ENCODE measurements at places on chromosomes 11 and 22.

DNA sequence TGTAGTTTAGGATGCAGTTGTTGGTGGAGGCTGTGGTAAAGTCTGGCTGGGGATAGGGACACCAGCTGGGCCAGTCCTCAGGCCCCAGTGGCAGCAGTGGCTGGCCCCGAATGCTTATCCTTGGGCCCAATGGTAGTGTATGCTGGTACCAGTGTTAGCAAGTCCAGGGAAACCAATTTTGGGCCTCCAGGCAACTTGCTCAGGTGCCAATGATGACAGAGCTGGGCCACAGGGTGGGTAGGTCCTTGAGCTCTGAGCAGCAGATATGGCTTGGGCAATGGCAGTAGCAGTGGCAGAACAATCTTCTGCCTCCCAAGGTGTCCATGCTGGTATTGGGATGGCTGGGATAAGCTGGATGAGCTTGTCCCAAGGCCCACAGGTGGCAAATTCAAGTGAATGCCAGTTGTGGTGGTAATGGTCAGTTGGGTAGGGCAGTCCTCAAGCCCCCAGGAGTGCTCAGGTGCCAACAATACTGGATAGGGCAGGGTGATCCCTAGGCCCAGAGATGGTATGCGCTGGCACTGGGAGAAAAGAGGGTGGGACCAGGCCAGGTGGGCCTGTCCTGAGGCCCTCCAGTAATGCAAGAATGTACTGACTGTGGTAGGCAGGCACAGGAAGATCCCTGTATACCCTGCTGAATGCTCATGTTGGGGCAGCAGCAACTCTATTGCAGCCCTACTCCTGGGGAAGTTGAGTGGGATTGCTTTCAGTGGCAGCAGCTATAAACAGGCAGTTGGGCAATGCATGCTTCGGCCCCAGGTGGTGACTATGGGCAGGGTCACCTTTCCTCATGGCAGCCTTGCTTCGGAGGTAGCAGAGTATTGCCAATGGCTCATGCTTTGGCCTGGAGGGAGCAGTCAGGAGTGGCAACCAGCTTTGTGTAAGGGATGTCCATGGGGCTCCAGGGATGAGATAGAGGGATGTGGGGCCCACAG, 54.7 kb downstream of the KCNQ1OT1 start:
- DNase-seq, result no peak
- H3K4me3 ChIP-seq, result no peak overlapping the region
- no peaks in the 10 kb centered on the region for H3K27me3 ChIP-seq

DNA sequence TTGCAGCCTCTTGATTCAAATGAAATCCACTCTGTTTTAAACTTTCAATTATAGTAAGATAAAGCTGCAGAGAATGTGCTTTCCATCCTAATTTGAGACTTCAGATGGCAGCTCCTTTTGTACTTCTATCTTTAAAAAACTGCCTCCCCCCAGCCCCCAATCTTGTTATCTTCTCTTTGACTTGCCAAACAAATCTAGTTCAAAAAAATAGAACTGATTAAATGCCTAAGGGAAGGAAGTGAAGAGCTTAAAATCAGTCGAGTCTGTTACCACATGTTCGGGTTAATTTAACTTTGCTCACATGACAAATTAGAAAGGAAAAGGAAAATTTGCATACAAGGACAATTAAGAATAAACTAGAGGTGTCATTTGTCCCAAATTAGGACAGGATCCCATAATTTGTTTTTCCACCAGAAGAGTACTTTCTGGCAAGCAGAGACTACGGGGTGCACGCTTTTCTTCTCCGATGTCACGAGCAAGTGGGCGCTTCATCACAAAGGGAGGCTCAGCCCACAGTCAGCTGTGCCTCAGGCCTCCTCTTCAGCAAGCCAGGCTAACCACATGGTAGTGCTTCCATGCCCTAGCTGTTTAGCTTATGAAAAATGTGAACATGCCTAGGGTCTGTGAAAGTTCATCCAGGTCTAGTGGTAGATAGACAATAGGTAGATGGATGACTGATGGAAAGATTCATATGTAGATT, 69.0 kb upstream of the LDLRAD3 start:
- no peaks in the 10 kb centered on the region for H3K4me1 ChIP-seq
- no peaks in the 10 kb centered on the region for H3K27me3 ChIP-seq
- H3K4me3 ChIP-seq, result no peak overlapping the region
- no peak overlapping the region for H3K27ac ChIP-seq
- H3K36me3 ChIP-seq, result no peaks in the 10 kb centered on the region

DNA sequence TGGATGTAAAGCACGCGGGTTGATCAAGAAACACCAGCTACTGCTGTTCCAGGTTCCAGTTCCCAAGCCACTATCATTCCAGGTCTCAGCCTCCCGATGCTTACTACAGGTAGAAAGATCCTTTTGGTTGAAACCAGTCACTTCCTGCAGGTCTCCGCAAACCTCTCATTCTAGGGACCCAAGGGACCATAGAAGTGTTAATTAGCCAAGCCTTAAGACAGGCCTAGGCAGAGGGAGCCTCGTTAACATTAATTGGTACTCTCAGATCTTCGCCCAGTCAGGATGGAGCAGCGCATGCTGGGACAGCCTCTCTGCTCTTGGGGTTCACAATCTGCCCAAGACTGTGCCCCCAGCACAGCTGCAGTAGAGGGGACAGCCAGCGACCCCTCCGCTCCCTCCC, 11.2 kb upstream of the OAF start:
- H3K27ac ChIP-seq, result no peak overlapping the region
- H3K4me3 ChIP-seq, result no peak overlapping the region
- peaks cover 15% of the 10 kb centered on the region for H3K27me3 ChIP-seq
- no peak for DNase-seq
- H3K36me3 ChIP-seq, result no peaks in the 10 kb centered on the region

DNA sequence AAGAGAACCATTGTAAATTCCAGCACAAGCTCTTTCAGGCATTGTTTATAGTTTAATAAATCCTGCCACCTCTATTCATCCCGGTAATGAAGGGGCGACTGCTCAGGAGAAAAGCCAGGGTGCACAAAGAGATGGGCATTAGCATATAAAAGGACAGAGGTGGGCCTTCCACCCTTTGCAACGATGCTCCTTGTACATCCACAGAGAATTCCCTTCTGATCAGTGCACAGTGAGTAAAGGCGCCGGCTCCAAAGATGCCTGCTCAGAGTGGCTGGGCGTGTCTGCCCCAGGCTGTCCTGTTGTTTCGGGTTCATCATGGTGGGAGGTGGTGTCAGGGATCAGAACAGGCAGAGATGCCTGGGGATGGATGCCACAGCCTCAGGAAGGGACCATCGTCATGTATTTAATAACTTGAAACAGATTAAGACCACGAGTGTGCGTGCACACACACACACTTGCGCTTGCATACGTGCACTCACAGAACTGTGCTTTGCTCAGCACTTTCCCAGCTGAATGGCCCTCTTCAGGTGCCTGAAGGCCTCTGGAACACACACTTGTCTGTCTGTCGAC, 305.0 kb downstream of the TBC1D22A start:
- H3K27ac ChIP-seq, result no peak overlapping the region
- H3K36me3 ChIP-seq, result peaks cover 3% of the 10 kb centered on the region
- no peak for DNase-seq
- peaks cover 17% of the 10 kb centered on the region for H3K4me1 ChIP-seq

DNA sequence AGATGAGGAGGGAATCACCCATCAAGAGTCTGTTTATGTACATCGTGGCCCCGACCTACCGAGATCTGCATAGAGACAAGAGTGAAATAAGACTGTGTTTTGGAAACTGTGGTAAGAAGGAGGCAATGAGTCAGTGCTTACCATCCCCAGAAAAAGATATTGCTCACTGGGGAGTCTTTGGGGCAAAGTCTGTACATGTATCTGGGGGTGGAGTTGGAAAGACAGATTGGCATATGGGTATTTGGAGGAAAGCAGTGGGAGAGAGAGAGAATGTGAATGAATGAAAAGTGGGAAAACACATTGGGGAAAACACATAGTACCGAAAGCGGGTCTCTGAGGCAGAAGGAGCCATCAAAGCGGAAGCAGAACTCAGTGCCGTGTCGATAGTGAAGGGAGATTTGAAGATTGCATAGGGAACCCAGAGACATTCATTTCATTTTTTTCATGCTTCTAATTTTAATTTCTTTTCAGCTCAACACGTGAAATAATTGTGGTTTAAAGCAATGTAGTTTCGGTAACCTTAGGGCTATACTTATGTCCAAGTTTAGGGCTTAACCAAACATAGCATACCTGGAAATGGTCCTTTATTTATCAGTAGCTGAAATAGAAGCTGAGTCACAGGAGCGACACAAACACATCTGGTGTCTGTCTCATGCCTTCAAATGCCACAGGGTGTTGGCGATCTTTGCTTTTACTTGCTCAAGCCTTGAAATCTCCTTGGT, 98.6 kb upstream of the CD44 start:
- peak overlapping the region; percentile 86 for H3K27ac ChIP-seq
- H3K4me3 ChIP-seq, result peak overlapping the region; percentile 62
- peaks cover 50% of the 10 kb centered on the region for H3K4me1 ChIP-seq
- DNase-seq, result peak; percentile 70
- peaks cover 2% of the 10 kb centered on the region for H3K27me3 ChIP-seq
- H3K36me3 ChIP-seq, result peaks cover 12% of the 10 kb centered on the region

DNA sequence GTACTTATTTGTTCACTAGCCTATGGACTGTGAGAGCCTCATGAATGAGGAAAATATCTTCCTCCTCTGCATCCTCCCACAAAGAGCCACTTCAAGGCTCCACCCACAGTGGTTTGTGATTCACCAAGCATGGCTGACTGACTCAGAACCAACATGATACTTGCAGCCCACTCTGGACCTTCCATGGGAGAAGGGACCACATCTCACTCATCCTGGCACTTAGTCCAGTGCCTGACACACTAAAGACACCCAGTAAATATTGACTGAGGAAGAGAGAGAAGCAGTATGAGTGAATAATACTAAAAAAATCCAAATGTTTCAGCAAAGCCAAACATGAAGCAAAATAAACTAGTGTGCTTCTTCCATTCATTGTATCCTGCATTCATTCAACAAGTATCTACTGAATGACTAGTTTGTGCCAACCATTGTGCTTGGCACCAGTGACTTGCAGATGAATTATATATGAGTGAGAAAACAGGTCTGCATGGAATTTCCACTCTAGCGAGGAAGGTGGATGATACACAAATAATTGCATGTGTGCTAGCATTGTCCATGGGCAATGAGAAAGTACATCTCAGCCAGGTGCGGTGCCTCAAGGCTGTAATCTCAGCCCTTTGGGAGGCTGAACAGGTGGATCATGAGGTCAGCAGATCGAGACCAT, 54.9 kb upstream of the BLID start:
- no peaks in the 10 kb centered on the region for H3K36me3 ChIP-seq
- H3K4me1 ChIP-seq, result no peaks in the 10 kb centered on the region
- H3K4me3 ChIP-seq, result no peak overlapping the region
- no peaks in the 10 kb centered on the region for H3K27me3 ChIP-seq
- no peak overlapping the region for H3K27ac ChIP-seq

DNA sequence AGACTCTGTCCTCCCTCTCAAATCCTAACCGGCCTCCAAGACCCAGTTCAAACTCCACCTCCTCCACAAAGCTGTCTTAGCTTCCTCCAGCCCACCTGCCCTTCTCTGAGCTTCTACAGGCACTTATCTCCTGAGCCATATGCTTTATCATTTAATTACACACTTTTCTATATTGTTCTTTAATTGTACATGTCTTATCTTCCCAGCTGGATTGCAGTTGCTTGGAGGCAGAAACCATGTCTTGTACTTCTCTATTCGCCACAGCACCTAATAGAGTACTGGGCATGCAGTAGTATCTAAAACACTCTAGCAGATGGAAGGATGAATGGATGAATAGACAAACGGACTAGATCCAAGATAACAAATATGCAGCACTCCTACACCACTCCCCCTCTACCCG, 11.3 kb downstream of the TRIM29 start:
- no peaks in the 10 kb centered on the region for H3K27me3 ChIP-seq
- no peaks in the 10 kb centered on the region for H3K36me3 ChIP-seq
- no peak for DNase-seq
- H3K4me3 ChIP-seq, result no peak overlapping the region
- no peaks in the 10 kb centered on the region for H3K4me1 ChIP-seq
- no peak overlapping the region for H3K27ac ChIP-seq

GRCh38 chr11:78605296-78605695, 30.6 kb upstream of the NARS2 start:
- H3K27me3 ChIP-seq, result peaks cover 18% of the 10 kb centered on the region
- DNase-seq, result no peak
- no peak overlapping the region for H3K27ac ChIP-seq
- H3K4me3 ChIP-seq, result no peak overlapping the region
- no peaks in the 10 kb centered on the region for H3K36me3 ChIP-seq
- H3K4me1 ChIP-seq, result no peaks in the 10 kb centered on the region
